ENCODE measurements at places on chromosomes 16 and 17.
A peak's percentile ranks its signal among the peaks of the same experiment; 100 is the strongest.

GRCh38 chr17:72182371-72182873 lies 61.6 kb downstream of the SOX9 start:
- no peak for DNase-seq

GRCh38 chr16:4034963-4035362 lies 81.3 kb downstream of the ADCY9 start:
- DNase-seq, result no peak

- DNase-seq, result no peak
Measured at GRCh38 chr17:71024172-71024571, 854.8 kb downstream of the KCNJ2 start.

DNA sequence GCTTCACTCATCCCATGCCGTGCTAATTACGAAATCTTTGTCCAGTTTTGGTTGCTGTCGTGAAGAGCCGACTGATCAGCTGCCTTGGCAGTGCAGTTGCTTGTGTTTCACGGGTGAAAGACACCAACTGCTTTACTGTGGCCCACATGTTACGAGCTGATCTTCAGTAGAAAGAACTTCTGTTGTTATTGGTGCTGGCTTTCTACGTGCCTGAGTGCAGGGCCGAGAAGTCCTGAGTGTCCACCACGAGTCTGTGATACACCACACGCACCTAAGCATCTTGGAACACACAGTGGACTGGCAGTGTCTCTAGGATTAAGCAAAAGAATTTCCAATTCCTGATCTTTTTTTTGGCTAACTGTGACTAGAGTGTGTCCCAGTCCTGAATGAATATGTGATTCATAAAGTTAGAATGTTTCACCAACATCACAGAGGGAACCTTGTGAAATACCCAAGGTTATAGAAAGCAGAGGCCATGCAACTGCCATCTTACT lies 70.4 kb upstream of the CLEC18A start:
- no peak for DNase-seq

DNA sequence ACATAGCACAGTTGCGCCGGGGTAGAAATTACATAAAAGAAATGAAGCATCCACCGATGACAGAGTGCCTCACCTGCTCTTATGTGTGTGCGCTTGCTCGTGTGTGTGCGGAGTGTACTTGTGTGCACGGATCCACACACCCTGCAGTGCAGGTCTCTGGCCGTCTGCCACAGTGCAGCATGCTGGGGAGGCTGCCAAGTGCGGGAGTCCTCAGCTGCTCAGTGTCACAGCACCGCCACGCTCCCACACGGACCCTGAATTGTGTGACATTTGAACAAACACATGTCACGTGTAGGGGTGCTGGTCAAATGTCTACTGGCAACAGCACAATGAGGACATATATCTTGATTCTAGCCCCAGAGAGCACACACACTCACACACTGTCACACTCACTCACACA lies 243.0 kb upstream of the MYOCD start:
- no peak for DNase-seq

DNA sequence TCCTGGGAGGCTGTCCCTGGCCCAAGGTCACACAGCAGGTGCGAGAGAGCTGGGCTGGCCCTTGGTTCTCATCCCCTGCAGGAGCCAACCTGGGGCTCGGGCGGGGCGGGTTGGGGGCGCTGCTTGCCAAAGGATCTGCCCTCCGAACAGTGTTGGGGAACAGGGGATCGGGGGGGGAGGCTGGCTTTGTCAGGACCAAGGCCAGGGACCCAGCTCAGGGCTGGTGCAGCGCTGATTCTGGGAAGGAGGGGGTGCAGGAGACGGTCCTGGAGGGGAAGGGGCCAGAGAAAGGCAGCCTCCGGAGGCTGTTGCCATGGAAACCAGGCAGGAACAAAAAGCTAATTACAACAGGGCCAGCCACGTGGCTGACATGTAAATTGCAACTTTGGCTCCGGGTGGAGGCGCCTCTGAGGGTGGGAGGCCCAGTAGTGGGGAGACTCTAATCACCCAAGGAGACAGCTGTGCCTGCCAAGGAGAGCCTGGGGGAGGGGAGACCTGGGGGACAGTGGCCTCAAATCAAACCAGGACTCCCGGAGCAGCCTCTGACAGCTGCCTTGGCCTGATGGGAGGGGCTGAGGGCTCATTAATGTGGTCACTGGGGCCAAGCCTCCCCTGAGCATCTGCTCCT lies 1.3 kb downstream of the TUBB3 start:
- peak; percentile 19 for DNase-seq

GRCh38 chr16:86507173-86508027 lies 2.9 kb upstream of the FOXF1 start:
- DNase-seq, result no peak

- DNase-seq, result no peak
Measured at GRCh38 chr17:27541301-27542023, 85.2 kb downstream of the KSR1 start.

DNA sequence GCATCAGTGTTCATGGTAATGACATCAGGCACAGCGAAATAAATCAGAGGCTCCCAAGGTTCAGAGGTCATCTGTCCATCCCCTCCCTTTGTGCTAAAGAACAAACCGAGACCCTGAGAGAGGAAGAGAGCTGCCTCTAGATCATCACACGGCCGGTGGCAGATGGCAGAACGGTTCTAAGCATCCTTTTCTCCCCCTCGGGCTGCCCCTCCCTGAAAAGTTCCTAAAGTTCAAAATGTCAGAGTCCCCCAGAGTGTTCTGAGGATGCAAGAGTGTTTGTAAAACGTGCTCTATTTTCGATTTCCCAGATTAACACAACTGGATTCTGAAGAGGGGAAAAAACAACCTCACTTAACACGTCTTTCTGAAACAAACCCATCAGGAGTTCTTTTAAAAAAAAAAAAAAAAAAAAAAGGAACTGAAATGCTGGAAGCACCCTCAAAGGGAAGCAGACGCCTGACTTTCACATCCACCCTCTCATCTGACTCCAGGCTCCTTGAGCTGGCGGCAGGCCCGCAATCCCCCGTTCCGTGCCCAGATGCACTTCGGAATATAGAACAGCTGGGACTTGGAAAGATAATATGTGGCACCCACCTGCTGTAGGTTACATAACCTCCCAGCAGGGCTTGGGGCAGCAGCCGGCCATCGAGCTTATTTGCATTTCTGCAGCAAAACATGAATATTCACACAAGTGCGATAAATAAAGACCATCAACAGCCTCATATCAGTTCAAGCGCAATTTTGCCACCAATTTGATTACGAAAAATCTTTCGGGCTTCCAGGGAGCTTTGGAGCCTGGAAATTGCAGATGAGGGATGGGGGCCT lies 115.5 kb upstream of the SMURF2 start:
- DNase-seq, result no peak

DNA sequence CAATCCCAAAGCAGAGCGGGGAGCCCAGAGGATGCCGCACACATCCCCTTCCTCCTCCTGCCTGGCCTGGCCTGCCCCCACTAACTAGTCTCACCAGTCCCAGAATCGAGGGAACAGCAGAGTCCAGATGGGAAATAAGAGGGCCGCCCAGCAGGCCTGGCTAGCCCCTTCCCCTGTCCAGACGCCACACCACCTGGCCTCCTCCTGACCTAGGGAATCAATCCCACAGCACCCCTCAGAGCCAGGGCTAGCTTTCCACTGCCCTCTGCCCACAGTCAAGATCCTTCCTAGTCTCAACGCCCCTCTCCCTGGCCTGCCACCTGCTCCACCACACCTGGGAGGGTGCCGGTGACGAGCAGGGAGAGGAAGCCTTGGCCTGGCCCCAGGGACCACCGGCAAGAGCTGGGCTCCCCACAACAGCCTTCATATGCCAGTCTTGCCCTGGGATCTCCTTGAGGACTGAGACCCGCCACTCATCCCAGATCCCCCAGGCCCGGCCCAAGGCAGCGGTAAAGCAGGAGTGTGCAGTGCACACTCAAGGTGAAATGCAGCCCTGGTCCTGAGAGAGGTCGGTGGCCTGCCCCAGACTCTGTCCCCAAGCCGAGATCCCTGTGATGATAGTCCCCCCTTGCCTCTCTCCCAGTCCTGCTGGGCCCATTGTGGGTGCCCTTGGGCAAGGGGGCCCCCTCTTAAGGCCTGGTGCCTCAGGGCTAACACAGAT lies 27.9 kb downstream of the KATNB1 start:
- no peak for DNase-seq

GRCh38 chr17:75845933-75846691 lies 1.9 kb upstream of the UNC13D start:
- DNase-seq, result no peak

- DNase-seq, result no peak
Measured at GRCh38 chr17:6305613-6306360, 129.1 kb downstream of the AIPL1 start.

DNA sequence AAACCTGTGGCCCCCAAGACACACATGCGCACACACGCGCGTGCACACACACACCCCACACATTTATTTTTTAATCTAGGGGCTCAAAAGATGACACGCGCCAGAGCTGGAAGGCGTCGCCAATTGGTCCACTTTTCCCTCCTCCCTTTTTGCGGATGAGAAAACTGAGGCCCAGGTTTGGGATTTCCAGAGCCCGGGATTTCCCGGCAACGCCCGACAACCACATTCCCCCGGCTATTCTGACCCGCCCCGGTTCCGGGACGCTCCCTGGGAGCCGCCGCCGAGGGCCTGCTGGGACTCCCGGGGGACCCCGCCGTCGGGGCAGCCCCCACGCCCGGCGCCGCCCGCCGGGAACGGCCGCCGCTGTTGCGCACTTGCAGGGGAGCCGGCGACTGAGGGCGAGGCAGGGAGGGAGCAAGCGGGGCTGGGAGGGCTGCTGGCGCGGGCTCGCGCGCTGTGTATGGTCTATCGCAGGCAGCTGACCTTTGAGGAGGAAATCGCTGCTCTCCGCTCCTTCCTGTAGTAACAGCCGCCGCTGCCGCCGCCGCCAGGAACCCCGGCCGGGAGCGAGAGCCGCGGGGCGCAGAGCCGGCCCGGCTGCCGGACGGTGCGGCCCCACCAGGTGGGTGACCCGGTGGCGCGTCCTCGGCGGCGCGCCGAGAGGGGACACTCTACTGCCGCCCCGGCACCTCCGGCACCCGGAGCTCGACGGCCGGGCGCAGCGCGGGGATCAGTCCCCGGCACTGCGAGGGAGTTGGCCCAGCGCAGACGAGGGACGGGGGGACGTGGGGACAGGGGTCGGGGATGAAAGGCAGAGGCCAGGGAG lies at the start of gene STAT5A:
Gene STAT5A, plus strand, starts transcription at position 522 of the 826 bp plus-strand sequence. CDS start 914 bp downstream, outside the sequence.
- no peak for DNase-seq

DNA sequence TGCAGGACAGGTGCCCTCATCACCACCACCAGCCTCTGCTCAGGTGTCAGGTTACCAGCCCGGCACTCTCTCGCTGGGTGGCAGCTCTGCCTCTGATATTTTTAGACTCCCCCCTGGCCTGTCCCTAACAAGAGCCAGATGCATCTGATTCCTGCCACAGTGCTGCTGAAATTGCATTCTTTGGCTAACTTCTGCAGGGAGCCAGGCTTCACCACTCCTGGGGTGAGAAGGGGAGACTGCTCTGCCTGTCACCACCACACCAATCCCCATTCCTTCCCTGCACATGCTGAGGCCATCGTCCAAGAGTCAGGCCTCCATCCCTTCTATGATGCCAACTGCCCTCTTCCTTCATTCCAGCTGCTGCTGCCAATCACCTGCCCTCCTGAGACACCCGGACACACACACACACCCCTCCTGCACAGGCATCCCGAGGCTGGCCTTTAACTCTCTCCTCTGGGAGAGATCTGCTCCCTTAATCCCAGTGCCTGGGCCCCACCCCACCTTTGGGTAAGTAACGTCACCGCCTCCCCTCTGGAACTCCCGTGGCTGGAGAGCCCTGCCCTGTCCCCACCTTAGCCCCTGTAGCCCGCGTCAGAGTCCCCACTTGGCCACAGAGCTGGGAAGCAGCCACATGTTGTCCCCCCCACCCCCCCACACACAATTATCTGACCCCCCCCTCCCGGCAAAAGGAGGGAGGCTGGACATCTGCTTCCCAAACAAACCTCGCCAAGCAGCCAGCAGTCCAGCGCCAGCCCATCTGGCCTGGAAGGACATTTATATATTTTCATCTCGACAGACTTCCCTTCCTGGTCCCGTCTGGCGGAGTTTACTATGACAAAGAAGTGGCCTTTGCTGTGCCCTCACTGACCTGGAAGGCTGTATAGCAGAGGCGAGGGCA lies 2.8 kb downstream of the EMP2 start:
- no peak for DNase-seq

DNA sequence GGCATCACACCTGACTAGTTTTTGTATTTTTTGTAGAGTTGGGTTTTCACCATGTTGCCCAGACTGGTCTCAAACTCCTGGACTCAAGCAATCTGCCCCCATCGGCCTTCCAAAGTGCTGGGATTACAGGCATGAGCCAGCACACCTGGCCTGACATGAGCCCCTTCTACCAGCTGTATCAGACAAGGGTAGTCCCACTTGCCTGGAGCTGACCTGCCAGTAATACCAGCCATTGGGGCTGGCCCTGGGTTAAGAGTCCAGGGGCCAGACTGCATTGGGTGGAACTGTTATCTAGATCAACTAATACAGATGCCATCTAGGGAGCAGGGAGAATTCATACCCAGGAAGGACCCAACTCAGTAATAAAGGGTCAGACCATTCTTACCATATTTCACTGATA lies 28.1 kb downstream of the WSB1 start:
- no peak for DNase-seq

DNA sequence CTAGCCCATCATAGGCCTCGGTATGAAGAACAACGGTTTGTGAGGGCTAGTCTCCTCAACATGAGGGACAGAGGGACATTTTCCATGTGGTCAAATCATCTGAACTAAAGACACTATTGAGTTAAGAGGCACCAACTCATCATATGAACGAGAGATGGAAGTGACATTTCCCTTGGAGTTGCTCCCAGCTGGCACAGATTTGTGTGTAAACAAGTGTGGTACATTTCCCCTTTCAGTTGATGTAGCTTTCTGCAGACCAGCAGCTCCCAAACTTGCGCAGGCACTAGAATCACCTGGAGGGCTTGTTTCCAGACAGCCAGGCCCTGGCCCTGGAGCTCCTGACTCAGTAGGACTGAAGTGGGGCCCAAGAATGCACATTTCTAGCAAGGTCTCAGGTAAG lies 205.5 kb downstream of the PARN start:
- DNase-seq, result no peak

DNA sequence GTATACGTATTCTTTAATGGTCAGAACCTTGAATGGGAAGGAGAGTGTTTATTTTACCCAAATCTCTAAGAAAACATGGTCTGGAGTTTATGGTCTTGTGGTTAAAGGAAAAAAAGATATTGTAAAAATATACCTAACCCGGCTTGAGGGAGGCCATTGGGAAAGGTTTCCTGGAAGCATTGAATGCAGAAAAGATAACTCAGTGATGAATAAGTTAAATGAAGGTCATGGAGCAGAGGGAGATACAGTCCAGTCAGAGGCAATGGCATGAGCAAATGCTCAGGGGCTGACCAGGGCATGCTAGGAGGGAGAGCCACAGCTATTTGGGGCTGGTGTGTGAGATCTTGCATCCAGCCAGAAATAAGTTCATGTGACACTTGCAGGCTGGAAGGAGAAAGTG lies 430.4 kb upstream of the CDH5 start:
- DNase-seq, result no peak

All from SHP77 treated with DMSO at 0.1 percent for 48 hours (cell line).